ENCODE measurements at places on chromosomes 1 and 21. TPM values are rescaled to one million over a fixed set of nuclear protein-coding genes. Genes with fewer than 3 reads are reported as not detected.

DNA sequence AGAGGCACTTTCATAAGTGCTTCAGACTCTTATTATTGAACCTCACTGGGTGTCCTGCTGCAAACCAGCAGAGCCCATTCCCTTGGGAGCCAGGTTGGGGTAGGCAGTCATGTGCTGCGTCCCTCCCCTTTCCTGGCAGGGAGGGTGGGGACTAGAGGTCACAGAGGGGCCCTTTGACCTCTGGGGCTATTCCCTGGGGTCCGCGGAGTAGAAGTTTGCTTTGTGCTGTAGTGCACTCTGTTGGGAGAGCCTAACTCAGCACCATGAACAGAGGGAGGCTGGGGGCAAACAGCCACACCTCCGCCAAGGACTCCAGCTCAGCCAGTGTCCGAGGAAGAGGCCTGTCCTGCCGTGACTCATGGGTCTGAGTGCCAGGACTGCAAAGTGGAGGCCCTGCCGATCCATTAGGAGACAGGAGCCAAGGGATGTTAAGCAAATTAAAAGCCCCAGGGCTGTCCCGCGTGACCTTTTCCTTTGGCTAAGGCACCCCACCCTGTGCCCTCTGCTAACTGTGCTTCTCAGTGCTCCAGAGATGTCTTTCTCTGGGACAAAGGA lies 3.0 kb upstream of the IGSF21 start:
- peaks cover 1% of the 10 kb centered on the region for H3K4me1 ChIP-seq
- DNase-seq, result no peak
- H3K36me3 ChIP-seq, result no peaks in the 10 kb centered on the region

- DNase-seq, result no peak
- H3K27me3 ChIP-seq, result no peaks in the 10 kb centered on the region
- H3K4me1 ChIP-seq, result no peaks in the 10 kb centered on the region
- H3K36me3 ChIP-seq, result peaks cover 73% of the 10 kb centered on the region
- no peak overlapping the region for H3K27ac ChIP-seq
- H3K4me3 ChIP-seq, result no peak overlapping the region
Measured at GRCh38 chr1:21734526-21734925, 48.4 kb downstream of the USP48 start.

DNA sequence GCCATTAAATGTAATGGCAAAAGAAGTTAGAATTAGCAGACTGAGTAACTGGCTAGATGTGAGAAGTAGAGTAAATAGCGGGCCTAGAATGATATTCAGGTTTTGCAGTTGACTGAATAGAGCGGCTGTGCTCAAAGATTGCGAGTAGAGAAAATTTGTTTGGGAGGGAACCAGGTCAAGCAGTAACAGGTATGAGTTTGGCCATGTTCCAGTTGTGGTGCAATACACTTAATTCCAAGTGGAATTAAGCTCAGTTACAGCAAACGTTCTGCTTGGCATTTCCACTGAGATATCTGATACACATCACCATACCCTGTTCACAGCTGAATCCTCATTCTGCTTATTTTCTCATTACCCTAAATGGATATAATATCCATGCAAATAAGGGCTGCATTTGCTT lies 1382.9 kb downstream of the MRPL39 start:
- DNase-seq, result no peak
- no peaks in the 10 kb centered on the region for H3K27me3 ChIP-seq
- no peaks in the 10 kb centered on the region for H3K4me1 ChIP-seq
- no peaks in the 10 kb centered on the region for H3K36me3 ChIP-seq
- H3K4me3 ChIP-seq, result no peak overlapping the region

DNA sequence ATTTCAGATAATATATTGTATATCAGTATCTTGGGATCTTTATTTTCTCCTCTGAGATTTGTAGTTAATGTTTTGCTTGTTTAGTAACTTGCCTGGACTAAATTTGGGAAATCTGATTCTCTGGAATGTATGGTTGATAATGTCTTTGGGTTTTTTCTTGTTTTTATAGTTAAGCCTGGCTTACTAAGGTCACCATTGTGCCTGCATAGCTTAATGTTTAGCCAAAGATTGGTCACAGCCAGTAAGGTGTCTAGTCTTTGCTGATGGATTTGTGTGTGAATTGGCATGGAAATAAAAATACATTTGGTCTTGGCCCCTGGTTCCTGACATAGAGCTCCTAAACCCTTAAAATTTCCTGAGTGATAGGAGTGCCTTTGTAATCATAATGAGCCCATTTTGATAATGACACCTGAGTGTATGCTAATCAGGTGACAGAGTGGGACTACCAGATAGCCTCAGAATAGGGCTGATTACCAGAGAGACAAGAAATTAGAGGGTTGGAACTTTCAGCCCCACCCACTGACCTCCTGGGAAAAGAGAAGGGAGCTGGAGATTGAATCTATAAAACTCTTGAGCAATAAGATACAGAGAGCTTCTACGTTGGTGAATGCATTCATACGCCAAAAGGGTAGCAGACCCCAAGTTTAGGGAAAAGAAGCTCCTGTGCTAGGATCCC lies 47.9 kb upstream of the NUF2 start:
- no peak overlapping the region for H3K4me3 ChIP-seq
- H3K27me3 ChIP-seq, result no peaks in the 10 kb centered on the region
- H3K36me3 ChIP-seq, result no peaks in the 10 kb centered on the region
- DNase-seq, result no peak

- H3K4me1 ChIP-seq, result peaks cover 10% of the 10 kb centered on the region
- peak within 1 kb of the TSS; percentile 86 for H3K27ac ChIP-seq
- H3K36me3 ChIP-seq, result peaks cover 5% of the 10 kb centered on the region
- no peaks in the 10 kb centered on the region for H3K27me3 ChIP-seq
- DNase-seq, result peak; percentile 90
Measured at GRCh38 chr1:99969729-99970621, at the start of gene SLC35A3. Gene SLC35A3, plus strand, starts transcription at chr1:99969996. Its CDS starts 23,559 bp downstream, at chr1:99993555.

The DCST1 gene
- not detected for total RNA-seq

- DNase-seq, result no peak
- H3K36me3 ChIP-seq, result peaks cover 3% of the 10 kb centered on the region
- no peaks in the 10 kb centered on the region for H3K27me3 ChIP-seq
- peaks cover 58% of the 10 kb centered on the region for H3K4me1 ChIP-seq
- peak overlapping the region; percentile 79 for H3K4me3 ChIP-seq
- peak overlapping the region; percentile 88 for H3K27ac ChIP-seq
Measured at GRCh38 chr1:94540440-94541245, 916 bp downstream of the F3 start.

The TEX38 gene
- not detected for total RNA-seq

- DNase-seq, result no peak
- H3K4me1 ChIP-seq, result no peaks in the 10 kb centered on the region
- H3K36me3 ChIP-seq, result no peaks in the 10 kb centered on the region
- H3K27ac ChIP-seq, result no peak overlapping the region
- H3K4me3 ChIP-seq, result no peak overlapping the region
Measured at GRCh38 chr21:24681456-24681855, 925.8 kb downstream of the MRPL39 start.

- no peaks in the 10 kb centered on the region for H3K36me3 ChIP-seq
- H3K4me1 ChIP-seq, result peaks cover 12% of the 10 kb centered on the region
- no peaks in the 10 kb centered on the region for H3K27me3 ChIP-seq
- H3K27ac ChIP-seq, result peak overlapping the region; percentile 31
- H3K4me3 ChIP-seq, result no peak overlapping the region
- no peak for DNase-seq
Measured at GRCh38 chr1:53135735-53136114, 6.7 kb downstream of the SLC1A7 start.

The ROR1 gene
- total RNA-seq, result 15.8 TPM

GRCh38 chr1:182575540-182576149 lies 13.4 kb downstream of the RNASEL start:
- peaks cover 73% of the 10 kb centered on the region for H3K36me3 ChIP-seq
- H3K27me3 ChIP-seq, result no peaks in the 10 kb centered on the region

The ASPM gene
- total RNA-seq, result 1.6 TPM

DNA sequence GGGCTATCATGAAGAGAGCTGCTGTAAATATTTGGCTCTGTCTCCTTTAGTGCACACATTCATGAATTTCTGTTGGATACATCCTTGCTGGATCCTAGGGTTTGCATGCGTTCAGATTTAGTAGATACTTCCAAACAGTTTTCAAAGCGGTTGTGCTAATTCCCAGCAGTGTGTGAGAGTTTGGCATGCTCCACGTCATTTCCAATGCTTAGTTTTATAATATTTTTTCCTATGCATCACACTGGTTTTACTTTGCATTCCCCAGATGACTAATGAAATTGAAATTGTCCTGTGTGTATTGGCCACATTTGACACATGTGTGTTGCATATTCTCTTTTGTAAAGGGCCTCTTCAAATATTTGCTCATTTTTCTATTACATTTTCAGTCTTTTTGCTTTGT lies 18.5 kb upstream of the AADACL3 start:
- no peak overlapping the region for H3K4me3 ChIP-seq
- H3K4me1 ChIP-seq, result no peaks in the 10 kb centered on the region
- DNase-seq, result no peak
- no peaks in the 10 kb centered on the region for H3K27me3 ChIP-seq

DNA sequence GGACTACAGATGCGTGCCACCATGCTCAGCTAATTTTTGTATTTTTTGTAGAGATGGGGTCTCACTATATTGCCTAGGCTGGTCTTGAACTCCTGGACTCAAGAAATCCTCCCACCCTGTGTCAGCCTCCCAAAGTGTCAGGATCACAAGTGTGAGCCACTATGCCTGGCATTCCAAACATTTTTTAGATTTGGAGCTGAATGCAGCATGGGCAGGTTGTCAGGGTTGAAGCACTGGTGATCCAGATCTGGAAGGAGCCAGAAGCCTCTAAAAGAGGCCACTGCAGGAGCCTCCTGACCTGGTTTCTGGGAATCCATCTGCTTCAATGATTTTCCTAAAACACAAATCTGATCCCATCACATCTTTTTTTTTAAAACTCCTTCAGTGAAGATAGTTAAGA lies 1.8 kb upstream of the CTPS1 start:
- peaks cover 17% of the 10 kb centered on the region for H3K4me1 ChIP-seq
- H3K27me3 ChIP-seq, result no peaks in the 10 kb centered on the region
- H3K36me3 ChIP-seq, result no peaks in the 10 kb centered on the region
- DNase-seq, result no peak
- H3K4me3 ChIP-seq, result no peak overlapping the region

DNA sequence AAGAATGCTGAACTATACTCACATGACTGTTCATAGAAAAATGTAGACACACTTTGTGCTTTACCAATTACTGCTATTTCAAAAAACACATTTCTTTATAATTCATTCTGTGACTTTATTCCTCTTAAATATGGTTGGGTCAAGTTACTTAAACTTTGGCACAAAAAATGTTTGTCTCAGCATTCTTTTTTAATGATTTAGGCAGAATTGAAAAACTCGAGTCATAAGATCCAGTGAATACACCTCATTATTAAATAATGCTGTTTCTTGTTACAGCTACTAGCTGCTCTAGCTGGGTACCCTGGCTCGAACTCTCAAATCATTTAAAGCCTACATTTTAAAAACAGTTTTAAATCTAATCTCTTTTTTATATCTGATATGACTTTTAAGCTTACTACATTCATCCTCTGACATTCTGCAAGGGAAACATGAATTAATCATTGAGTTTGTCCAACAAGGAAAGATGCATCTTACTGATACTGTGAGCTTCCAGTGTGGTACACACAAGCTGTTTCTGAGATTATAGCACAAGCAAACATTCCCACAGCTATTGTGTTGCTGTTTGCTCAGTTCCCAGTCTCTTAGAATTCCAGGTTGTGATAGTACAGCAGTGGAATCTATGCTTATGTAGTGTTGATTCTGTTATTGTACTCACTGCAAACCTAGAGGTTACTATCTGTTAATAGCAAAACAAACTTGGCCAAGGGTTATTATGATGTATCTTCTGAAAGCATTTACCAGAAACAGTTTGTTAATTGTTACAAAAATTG lies 746.5 kb downstream of the USP25 start:
- no peak overlapping the region for H3K27ac ChIP-seq
- H3K36me3 ChIP-seq, result no peaks in the 10 kb centered on the region
- H3K27me3 ChIP-seq, result no peaks in the 10 kb centered on the region

GRCh38 chr1:244419024-244419423 lies 32.7 kb downstream of the ADSS2 start:
- no peak for DNase-seq
- no peaks in the 10 kb centered on the region for H3K27me3 ChIP-seq
- no peaks in the 10 kb centered on the region for H3K4me1 ChIP-seq
- H3K4me3 ChIP-seq, result no peak overlapping the region
- H3K36me3 ChIP-seq, result peaks cover 97% of the 10 kb centered on the region

DNA sequence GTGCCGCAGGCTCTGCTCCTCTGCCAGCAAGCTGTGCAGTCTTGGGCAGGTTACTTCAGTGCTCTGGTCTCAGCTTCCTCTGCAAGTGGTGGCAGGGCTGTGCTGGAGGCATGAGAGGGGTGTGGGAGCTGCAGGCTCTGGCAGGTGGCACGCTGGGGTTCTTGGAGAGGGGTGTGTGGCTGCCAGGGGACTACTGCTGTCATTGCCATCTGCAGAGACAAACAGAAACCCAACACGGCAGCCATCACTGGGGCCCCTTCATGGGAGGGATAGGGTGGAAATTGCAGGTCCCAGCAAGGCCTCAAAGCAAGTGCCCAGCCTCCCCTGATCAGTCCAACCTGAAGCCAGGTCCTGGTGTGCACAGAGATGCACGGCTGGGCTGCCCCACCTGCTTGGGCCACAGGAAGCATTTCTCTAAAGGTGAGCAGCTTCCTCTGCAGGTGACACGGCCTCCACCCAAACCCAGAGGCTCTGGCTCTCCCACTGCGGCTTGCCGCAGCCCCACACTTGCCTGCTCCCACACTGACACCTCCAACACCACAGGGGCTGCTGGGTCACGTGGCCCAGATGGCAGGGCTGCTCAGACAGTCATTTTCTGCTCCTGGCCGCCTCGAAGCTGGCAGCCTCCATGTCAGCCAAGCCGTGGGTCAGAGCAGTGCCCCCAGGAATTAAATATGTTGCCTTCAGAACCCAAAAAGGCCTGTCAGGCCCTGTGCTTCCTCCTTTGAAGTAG lies 4.1 kb upstream of the COL6A2 start:
- H3K27ac ChIP-seq, result no peak overlapping the region
- no peaks in the 10 kb centered on the region for H3K4me1 ChIP-seq
- no peak for DNase-seq
- H3K27me3 ChIP-seq, result peaks cover 19% of the 10 kb centered on the region

DNA sequence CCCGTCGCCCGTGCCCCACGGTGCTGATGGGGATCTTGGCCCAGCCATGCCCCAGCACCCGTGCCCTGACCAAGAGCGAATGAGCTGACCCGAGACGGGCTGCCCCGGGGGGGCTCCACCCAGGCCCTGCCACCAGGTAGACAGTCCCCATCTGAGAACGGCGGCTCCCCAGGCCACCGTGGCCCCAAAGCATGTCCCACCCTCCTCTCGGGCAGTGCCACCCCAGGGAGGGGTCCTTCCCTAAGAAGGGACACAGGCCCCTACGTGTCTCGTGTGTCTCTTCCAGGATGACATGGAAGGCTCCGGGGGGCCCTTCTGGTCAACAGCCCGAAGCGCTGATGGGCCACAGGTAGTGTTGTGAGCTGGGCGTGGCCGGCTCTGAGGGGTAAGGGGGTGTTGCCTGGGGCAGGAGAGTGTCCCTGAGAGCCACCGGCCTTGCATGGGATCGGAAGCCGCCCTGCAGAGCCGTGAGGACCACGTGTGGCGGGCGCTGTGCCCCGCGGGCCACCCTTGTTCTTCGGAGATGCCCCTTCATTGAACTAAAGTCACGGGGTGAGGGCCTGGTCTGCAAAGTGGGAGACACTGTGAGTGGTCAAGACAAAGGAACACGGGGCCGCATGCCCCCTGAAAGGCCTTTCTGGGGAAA lies 55.0 kb downstream of the SLC19A1 start:
- no peak overlapping the region for H3K4me3 ChIP-seq
- H3K4me1 ChIP-seq, result no peaks in the 10 kb centered on the region
- H3K27me3 ChIP-seq, result no peaks in the 10 kb centered on the region
- H3K36me3 ChIP-seq, result peaks cover 19% of the 10 kb centered on the region

- H3K36me3 ChIP-seq, result no peaks in the 10 kb centered on the region
- peak overlapping the region; percentile 63 for H3K4me3 ChIP-seq
- no peak for DNase-seq
- peaks cover 11% of the 10 kb centered on the region for H3K4me1 ChIP-seq
Measured at GRCh38 chr1:78003882-78004718, 639 bp upstream of the DNAJB4 start.

GRCh38 chr1:207839083-207839413 lies 71.9 kb downstream of the CD34 start:
- no peak overlapping the region for H3K4me3 ChIP-seq
- H3K27ac ChIP-seq, result no peak overlapping the region
- H3K27me3 ChIP-seq, result no peaks in the 10 kb centered on the region
- peaks cover 48% of the 10 kb centered on the region for H3K4me1 ChIP-seq

Data from lower lobe of right lung (tissue), 2 donors.